Smooth muscle cell of the umbilical artery (primary cell): ENCODE measurements at places on chromosomes 6 and 20. TPM values are rescaled to one million over a fixed set of nuclear protein-coding genes. Genes with fewer than 3 reads are reported as not detected.

The ENPP1 gene
- total RNA-seq, result 15.7 and 42.2 TPM in 2 replicates

The POU5F1 gene
- 0.30 and 0.51 TPM in 2 replicates for total RNA-seq

The FRK gene
- 0.09 and 0.30 TPM in 2 replicates for total RNA-seq

The CYP21A2 gene
- 0.14 TPM in 1 of 2 replicates, not detected in the other for total RNA-seq

The TMEM63B gene
- 25.5 and 56.4 TPM in 2 replicates for total RNA-seq

The LY6G6C gene
- total RNA-seq, result not detected in 2 replicates

The WFDC5 gene
- not detected in 2 replicates for total RNA-seq
